NCI-H748 treated with DMSO at 0.1 percent for 48 hours (cell line): ENCODE measurements at places on chromosomes 5 and 9.

DNA sequence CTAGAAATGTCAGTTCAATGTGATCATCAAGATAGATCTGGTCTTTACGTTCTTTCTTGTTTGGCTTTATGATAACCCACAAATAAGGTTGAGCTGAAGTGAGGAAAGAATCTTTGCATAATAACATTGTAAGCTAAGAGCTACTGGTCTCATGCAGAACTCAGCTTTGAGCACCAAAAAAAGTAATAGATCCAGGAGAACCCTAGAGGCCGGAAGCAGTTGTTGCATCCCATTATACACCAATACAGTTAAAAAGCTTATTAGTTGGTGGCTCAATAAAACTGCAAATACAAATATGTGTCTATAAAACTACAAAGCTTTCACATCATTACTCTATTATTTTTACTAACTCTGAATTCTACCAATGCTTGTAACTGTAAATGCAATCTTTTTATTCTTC is 85.5 kb upstream of the NUDT12 start:
- DNase-seq: no peak

DNA sequence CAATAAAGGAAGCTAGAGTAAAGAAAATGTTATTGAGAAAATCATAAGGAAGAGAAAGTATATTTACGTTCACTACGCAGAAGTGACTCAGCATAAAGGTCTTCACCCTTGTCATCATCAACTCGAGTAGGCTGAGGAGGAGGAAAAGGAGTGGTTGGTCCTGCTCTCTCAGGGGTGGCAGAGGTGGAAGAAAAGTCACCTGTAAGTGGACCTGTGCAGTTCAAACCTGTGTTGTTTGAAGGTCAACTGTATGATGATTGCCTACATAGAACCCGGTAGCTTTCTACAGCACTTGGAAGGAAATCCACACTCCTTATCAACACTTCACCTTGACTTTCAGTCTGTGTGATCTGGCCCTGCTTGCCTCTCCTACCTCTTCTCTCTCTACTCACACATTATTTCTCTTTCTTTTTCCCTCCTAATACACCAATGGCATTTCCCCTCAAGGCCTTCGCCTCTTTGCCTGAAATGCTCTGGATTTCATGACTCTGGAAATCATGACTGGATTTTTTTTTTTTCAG is 109.3 kb upstream of the CPEB4 start:
- no peak for DNase-seq

- DNase-seq: no peak
These were observed 34.3 kb upstream of the OLFM1 start for GRCh38 chr9:135053133-135053532.

- no peak for DNase-seq
These were observed 4.0 kb downstream of the DNM1 start for GRCh38 chr9:128206916-128207910.

GRCh38 chr5:88732181-88732633 is 150.8 kb downstream of the MEF2C start:
- DNase-seq: no peak

DNA sequence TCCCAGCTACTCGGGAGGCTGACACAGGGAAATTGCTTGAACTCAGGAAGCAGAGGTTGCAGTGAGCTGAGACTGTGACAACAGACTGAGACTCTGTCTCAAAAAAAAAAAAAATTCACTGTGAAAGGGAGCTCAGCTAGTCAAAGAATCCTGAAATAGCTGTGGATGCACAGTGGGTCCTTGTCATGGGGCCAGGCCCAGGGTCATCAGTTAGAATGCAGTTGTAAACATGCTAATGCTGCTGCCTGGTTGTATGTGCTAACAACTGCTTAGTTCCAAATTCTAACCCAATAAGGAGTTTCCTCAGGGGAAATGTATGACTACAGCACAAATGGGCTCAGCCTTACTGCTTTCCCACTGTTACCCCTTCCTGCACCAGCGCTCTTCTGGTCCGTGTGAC is 84.0 kb downstream of the PALM2AKAP2 start:
- DNase-seq: no peak

- DNase-seq: no peak
These were observed 12.3 kb upstream of the PPP2R2B start for GRCh38 chr5:146890731-146891440.
